Activated T-cell treated with anti-CD3 and anti-CD28 coated beads for 4 hours (primary cell): ENCODE measurements at places on chromosomes 6 and 20.

DNA sequence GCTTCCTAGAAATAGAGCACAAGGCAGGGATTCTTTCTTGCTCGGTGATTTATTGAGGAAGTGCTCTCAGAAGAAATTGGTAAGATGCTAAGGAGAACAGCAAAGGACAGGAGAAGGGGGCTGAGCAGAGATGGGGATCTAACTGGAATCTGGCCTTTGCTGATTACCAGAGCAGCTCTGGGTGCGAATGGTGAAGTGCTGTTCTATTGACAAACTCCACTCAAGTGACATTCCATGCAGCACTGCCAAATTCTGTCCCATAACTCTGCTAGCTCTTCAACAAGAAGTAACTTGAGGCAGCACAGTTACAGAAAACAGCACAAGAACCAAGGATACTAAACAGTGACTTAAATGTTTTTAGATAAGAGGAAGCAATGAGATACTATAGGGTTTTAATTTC, 13.8 kb upstream of the ANKEF1 start:
- DNase-seq = no peak

GRCh38 chr6:42106112-42107023, 36.1 kb downstream of the C6orf132 start:
- DNase-seq = no peak

DNA sequence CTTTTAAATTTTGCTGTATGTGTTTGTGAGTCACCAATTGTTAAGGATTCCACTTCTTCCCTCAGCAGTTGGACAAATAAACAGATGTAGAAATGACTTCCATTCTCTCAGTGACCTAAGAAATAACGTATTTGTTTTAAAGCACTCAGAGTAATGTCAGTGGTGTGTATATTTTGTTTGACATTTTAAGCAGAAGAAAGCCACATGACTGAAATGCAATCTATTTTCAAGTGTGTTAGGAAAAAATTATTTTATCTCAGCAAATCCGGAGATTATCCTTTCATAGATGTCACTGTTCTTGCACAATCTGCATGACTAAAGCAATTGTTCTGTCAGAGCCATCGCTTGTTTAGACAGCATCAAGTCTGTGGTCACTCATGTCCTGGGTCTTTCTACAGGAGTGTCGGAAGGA, 77.1 kb downstream of the JAG1 start:
- DNase-seq = no peak

GRCh38 chr6:85453490-85453889, 3.6 kb downstream of the NT5E start:
- no peak for DNase-seq

- DNase-seq = no peak
Observed at GRCh38 chr20:51402201-51402600, 140.3 kb downstream of the NFATC2 start.

- no peak for DNase-seq
Observed at GRCh38 chr6:15675536-15676220, 12.8 kb upstream of the DTNBP1 start.

DNA sequence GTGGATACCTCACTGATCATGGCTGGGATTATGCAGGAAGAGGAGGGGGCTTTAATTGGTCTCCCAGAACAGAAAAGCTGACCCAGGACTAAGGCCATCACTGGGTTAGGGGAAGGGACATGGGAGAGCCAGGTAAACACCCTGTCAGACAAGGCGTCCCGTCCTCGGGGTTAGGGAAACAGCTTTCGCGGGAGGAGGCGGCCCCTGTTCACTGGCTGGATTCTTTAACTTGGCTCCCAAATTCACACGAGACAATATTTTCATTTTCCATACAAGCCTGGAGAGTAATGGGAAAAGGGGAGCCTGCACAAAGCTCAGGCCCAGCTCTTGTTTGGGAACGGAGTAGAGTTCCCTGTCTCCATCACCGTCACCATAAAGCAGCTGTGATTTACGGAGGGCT, 29.3 kb downstream of the KCNK5 start:
- DNase-seq = no peak

DNA sequence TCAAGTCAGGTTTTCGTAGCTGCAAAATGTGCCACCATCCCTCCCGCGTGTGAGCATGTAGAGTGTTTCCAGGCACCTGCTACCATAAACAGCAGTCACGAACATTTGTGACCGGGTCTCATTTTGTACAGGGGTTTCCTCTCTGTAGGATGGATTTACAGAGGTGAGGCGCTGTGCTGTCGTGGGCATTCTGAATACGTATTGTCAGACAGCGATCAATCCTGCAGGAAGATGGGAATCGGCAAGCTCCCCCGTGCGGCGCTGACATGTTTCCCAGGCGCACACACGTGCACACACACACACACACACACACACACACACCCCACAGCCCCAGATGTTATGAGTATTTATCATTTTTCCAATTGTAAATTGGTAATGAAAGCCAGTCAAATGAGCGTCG, 15.8 kb downstream of the ANKRD60 start:
- DNase-seq = no peak

GRCh38 chr6:31008165-31008564, 2.1 kb upstream of the MUC22 start:
- DNase-seq = no peak

GRCh38 chr6:134537146-134537555, 219.2 kb upstream of the SGK1 start:
- no peak for DNase-seq

- no peak for DNase-seq
Observed at GRCh38 chr20:40741507-40742106, 52.6 kb upstream of the MAFB start.

DNA sequence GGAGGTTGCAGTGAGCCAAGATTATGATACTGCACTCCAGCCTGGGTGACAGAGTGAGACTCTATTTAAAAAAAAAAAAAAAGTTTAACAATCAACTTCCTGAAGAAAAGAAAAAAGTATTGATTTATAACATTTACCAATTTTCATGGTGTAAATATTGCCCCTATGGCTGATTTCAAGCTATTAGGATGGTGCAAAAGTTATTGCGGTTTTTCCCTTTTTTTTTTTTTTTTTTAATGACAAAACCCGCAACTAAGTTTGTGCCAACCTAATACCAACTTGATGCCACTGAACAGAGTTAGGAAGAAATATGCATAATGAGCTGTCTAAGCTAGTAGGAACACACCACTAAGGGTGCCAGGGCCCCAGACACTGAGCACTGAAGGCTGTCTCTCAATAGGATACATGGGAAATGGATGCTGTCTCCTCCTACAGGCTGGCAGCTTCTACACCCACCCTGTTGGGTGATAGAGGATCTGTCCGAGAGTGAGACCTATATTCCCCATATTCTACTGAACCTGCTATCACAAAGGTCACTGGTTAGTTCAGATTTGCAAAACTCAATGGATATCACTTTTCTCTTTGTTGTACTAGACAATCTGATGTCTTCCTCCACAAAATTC, 6.5 kb upstream of the PERP start:
- DNase-seq = no peak

GRCh38 chr20:20530428-20531151, 162.7 kb downstream of the INSM1 start:
- no peak for DNase-seq

DNA sequence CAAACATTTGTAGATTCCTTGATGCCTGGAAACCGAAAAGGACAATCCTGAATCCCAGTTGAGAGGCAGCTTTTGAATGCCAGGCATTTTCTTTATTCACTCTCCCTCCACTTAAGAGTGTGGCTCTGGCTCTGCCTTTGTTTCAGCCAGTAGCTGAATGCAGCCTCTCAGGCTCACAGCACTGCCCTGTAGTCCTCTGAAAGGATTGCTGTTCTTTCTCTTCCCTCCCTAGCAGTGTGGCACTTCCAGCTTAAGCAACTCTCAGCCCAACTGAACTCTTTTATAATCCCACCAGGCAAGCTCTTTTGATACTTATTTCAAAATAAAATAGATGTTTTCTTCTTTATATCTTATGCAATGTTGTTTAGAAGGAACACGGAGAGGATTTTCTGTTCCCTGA, 415.6 kb downstream of the GJA1 start:
- no peak for DNase-seq

- no peak for DNase-seq
Observed at GRCh38 chr6:684831-685636, 7.9 kb downstream of the EXOC2 start.

GRCh38 chr20:35271904-35272303, 6.0 kb downstream of the MMP24OS start:
- no peak for DNase-seq

GRCh38 chr6:1228754-1229191, 83.1 kb upstream of the FOXQ1 start:
- no peak for DNase-seq

GRCh38 chr20:32555584-32555983, 29.5 kb downstream of the NOL4L start:
- no peak for DNase-seq

DNA sequence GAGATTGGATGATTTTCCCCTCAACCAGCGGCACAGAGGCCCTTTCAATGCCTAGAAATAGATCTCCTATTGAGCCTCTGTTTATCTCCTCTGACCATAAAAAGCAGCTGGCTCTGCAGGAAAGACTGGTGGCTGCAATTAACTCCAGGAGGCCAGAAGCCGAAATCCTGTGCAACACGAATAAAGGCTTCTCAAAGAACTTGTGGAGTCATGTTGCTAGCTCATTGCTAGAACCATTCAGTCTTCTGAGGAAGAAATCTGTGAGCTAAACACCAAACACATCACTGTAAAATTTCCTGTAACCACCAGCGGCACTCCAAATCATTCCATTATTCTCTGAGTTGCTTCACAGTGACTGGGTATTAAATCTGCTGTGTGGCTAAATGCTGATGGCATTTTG, 49.1 kb upstream of the TPD52L1 start:
- DNase-seq = no peak

GRCh38 chr6:20900389-20901160, 366.3 kb downstream of the CDKAL1 start:
- DNase-seq = no peak

GRCh38 chr6:13172291-13172690, 156.0 kb downstream of the TBC1D7 start:
- no peak for DNase-seq

GRCh38 chr6:108425428-108425827, 130.6 kb downstream of the AFG1L start:
- no peak for DNase-seq

DNA sequence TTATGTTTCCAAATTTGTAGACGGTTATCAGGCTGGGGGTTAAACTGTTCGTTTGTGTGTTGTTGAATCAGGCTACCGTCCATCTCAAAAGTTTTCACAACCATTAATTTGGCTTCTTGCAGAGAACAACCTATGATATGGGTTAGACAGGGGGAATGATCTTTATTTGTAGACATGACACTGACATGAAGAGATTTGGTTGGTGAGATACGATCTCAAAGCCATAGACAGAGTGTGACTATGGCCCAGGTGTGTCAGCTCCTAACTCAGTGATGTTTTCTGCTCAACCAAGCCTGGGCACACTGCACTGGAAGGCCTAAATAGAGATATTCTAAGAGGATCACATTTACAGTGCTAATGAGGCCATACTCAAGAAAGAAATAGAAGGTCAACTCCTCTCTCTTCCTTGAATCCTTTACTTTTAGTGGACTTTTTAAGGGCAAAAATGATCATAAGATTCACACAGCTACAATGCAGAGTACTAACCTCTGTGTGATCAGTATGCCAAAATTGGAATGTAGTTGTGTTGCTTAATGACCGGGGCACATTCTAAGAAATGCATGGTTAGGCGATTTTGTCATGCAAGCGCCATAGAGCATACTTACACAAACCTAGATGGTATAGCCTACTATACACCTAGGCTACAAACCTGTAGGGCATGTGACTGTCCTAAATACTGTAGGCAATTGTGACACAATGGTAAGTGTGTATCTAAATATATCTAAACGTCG, 17.6 kb upstream of the SNRNP48 start:
- no peak for DNase-seq

DNA sequence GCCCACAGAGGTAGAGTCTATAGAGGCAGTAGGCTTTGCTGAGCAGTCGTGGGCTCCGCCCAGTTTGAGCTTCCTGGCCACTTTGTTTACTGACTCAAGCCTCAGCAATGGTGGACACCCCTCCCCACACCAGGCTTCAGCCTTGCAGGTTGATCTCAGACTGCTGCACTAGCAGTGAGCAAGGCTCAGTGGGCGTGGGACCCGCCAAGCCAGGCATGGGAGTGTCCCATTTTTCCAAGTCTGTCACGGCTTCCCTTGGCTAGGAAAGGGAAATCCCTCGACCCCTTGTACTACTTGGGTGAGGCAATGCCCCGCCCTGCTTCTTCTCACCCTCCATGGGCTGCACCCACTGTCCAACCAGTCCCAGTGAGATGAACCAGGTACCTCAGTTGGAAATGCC, 135.3 kb upstream of the NT5E start:
- DNase-seq = no peak
